ENCODE measurements at places on chromosomes 16 and 17. TPM values are rescaled to one million over a fixed set of nuclear protein-coding genes. Genes with fewer than 3 reads are reported as not detected.
A peak's percentile ranks its signal among the peaks of the same experiment; 100 is the strongest.

AOC2 gene
- total RNA-seq = 0.81 TPM

TEX14 gene
- total RNA-seq = not detected

GRCh38 chr16:89505204-89506112, 2.7 kb upstream of the SPG7 start:
- H3K27ac ChIP-seq = peak overlapping the region; percentile 63
- no peaks in the 10 kb centered on the region for H3K36me3 ChIP-seq

DNA sequence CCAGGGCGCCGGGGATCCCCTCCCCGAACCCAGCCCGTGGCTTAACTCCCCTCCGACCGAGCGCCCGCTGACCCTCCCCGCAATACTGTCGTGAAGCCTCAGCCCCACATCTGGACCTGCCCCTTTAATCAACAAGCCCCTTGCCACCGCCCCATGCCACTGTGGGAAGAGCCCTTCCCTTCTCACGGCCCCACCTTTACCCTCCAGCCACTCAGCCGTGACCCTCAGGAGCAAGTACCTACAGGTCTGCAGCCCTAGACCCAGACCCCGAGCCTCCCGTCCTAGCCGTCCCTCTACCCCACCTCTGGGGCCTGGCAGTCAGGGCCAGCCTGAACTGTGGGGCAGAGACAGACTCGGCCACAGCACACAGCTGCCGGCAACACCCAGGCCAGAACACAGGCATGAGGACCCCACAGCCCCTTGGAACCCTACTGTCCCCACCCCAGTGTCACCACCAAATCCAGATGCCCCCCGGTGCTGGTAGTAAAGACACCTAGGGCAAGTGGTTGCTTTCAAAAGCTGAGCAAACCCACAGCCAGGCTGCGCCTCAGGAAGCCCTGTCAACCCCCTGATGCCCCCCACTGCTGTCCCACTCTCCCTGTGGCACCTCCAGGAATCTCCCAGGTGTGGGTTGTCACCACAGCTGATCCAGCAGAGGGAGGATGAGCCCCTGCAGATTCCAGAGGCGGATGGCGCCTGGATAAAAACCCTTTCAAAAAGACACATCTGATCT, 1.4 kb downstream of the NXPH3 start:
- H3K27me3 ChIP-seq = no peaks in the 10 kb centered on the region
- peak overlapping the region; percentile 68 for H3K4me3 ChIP-seq
- H3K4me1 ChIP-seq = peaks cover 11% of the 10 kb centered on the region
- peak overlapping the region; percentile 69 for H3K27ac ChIP-seq
- H3K36me3 ChIP-seq = no peaks in the 10 kb centered on the region
- no peak for DNase-seq

GRCh38 chr17:67525239-67526135, 148.4 kb downstream of the PITPNC1 start:
- no peak overlapping the region for H3K27ac ChIP-seq
- no peak for DNase-seq
- H3K36me3 ChIP-seq = no peaks in the 10 kb centered on the region
- H3K4me1 ChIP-seq = peaks cover 6% of the 10 kb centered on the region

- H3K4me1 ChIP-seq = peaks cover 34% of the 10 kb centered on the region
- no peak overlapping the region for H3K4me3 ChIP-seq
- H3K27ac ChIP-seq = no peak overlapping the region
- peaks cover 15% of the 10 kb centered on the region for H3K36me3 ChIP-seq
These were observed 56.3 kb downstream of the IL21R start for GRCh38 chr16:27458258-27458657.

HSD3B7 gene
- 5.7 TPM for total RNA-seq

DNA sequence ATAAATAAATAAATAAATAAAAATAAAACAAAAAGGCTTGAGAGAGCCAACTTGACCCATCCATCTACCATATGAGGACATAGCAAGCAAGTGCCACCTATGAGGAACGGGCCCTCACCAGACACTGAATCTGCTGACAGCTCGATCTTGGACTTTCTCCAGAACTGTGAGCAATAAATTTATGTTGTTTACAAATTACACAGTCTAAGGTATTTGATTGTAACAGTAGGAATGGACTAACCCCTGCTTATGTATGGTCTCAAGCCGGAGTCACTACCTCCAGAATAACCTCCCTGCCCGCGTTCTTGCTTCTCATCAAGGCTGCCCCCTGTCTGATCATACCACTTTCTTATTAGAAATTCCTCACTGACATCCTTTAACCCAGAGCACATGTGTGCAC, 9.9 kb downstream of the SLC5A11 start:
- H3K4me3 ChIP-seq = no peak overlapping the region
- H3K4me1 ChIP-seq = no peaks in the 10 kb centered on the region
- H3K36me3 ChIP-seq = no peaks in the 10 kb centered on the region
- no peak overlapping the region for H3K27ac ChIP-seq
- no peaks in the 10 kb centered on the region for H3K27me3 ChIP-seq

NR1D1 gene
- total RNA-seq = 19.9 TPM

ITGB3 gene
- 6.2 TPM for total RNA-seq

DNA sequence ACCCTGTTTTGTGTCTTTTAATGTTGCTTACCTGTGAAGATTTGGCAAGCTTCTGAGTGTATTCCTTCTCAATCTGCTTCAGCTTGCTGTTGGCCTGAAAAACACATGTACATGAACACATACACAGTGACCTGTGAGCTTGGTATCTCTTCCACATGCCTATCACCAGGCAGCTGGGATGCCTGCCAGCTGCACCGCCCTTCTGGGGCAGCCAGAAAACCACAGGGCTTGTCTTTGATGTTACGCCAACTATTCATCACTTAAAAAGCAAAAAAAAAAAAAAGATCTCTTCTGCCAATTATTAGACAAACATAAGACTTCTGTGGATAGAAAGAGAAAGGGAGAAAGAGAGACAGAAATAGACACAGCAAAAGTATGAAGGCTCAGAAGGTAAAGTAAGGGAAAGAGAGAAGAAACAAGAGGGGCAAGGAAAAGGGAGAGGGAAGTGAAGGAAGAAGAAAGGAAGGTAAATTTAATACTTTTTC, 189.2 kb upstream of the AXIN2 start:
- no peaks in the 10 kb centered on the region for H3K27me3 ChIP-seq
- peak overlapping the region; percentile 59 for H3K27ac ChIP-seq
- DNase-seq = peak; percentile 42
- peaks cover 13% of the 10 kb centered on the region for H3K4me1 ChIP-seq
- no peaks in the 10 kb centered on the region for H3K36me3 ChIP-seq

DNA sequence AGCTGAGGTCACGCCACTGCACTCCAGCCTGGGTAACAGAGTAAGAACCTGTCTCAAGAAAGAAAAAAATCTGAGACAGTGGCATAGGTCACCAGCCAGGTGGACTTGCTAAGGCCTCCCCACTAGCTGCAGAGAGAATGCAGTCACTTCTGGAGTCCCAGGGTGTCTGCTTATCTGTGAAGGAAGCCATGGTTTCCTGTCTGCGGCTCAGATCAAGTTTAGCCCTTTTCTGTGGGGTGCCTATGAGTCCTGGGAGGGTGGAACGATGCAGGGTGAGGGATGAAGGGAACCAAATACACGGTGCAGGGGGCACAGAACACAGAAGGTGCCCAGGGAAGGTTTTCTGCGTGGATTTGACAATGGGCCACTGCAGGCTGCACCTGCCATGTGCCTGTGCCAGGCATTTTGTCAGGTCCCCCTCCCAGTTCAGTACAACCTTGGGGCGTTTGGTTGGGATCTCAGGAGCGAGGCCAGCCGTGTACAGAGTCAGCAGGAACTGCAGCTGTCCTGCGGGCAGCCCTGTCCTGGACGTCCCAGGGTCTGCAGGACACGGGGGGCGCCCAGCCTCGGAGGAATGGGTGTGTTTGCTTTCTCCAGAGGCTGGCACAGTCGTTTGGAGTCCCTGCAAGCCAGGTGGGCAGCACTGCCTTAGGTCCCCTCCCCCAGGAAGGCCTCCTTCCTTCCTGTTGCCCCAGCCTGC, 41.8 kb downstream of the RAB11FIP4 start:
- no peak overlapping the region for H3K27ac ChIP-seq
- H3K4me1 ChIP-seq = no peaks in the 10 kb centered on the region
- H3K27me3 ChIP-seq = peaks cover 14% of the 10 kb centered on the region
- DNase-seq = no peak
- no peaks in the 10 kb centered on the region for H3K36me3 ChIP-seq

- no peaks in the 10 kb centered on the region for H3K27me3 ChIP-seq
- no peak for DNase-seq
- no peaks in the 10 kb centered on the region for H3K36me3 ChIP-seq
- H3K4me3 ChIP-seq = no peak overlapping the region
These were observed 75.0 kb downstream of the RAP1GAP2 start for GRCh38 chr17:2871205-2871604.

DNA sequence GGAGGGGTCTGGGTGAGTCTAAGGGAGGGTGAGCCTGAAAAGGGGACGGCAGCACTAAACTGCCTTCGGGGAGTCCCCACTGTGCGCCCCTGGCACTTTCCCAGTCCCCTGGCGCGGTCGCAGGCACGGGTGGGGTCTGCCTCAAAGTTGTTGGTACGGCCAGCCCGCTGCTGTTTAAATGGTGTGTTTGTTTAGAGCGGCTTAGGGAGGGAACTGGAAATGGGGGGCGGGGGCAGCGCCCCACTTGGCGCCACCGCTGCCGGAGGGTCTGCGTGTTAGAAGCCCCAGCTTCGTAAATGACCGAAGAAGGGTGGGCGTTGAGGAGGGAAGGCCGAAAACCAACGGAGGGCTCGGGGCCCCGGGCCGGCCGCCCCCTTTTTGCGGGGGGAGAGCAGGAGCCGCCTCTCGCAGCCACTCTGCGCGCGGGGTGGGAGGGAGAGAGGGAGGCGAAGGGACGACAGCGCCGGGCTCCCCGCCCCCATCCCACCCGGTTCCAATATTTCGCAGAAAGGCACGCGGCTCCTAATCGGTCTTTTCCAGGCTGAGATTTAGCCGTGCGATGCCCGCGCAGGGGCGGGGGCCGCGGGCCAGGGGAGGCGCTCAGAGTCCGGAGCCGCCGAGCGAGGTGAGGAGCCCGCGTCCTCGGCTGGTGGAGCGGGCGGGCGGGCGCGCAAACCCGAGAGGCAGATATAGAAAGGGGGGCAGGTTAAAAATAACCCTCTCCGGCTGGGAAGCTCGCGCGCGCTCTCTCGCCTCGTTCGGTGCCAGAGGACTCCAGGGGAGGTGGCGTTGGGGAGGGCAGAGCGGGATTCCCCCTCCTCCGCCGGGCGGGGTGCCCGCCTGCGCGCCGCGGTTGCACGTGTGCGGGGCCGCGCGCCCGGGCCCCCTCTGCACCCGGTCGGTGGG, 54.9 kb downstream of the SREBF1 start:
- peak overlapping the region; percentile 94 for H3K4me3 ChIP-seq
- H3K27me3 ChIP-seq = no peaks in the 10 kb centered on the region
- peak overlapping the region; percentile 98 for H3K27ac ChIP-seq
- peak; percentile 76 for DNase-seq

DNA sequence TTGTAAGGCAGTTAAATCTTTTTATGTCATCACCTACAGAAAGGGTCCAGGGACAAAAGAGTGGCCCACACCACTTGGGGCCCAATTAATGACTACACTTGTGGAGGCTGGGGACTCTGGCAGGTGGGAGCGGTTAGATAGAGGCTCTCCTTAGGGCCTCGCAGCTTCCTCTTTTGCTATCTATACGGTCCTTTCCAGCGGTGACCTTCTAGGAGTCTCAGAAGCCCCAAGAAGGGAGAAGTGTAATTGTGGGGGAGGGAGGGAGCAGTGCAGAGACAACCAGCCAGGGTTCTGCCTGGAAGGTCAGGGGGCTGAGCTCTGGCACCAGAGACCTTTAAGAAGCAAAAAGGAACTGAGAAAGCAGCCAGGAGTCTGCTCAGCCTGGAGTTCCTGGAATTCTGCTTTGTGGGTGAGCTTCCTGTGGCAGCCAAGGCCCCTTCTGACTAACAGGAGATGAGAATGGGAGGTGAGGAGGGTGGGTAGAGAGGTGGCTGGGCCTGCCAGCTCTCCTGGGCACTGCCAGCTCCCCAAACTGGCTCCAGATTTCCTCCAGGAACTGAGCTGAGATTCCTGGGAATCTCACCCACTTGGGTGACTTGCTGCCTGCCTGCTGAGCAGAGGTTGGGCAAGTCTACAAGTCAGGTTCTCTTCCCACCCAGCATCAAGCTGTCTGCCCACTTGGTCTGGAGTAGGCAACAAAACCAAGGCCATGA, 16.3 kb upstream of the MAP3K14 start:
- no peak overlapping the region for H3K27ac ChIP-seq
- no peak overlapping the region for H3K4me3 ChIP-seq
- no peaks in the 10 kb centered on the region for H3K36me3 ChIP-seq
- H3K27me3 ChIP-seq = no peaks in the 10 kb centered on the region

KRT15 gene
- not detected for total RNA-seq

DNA sequence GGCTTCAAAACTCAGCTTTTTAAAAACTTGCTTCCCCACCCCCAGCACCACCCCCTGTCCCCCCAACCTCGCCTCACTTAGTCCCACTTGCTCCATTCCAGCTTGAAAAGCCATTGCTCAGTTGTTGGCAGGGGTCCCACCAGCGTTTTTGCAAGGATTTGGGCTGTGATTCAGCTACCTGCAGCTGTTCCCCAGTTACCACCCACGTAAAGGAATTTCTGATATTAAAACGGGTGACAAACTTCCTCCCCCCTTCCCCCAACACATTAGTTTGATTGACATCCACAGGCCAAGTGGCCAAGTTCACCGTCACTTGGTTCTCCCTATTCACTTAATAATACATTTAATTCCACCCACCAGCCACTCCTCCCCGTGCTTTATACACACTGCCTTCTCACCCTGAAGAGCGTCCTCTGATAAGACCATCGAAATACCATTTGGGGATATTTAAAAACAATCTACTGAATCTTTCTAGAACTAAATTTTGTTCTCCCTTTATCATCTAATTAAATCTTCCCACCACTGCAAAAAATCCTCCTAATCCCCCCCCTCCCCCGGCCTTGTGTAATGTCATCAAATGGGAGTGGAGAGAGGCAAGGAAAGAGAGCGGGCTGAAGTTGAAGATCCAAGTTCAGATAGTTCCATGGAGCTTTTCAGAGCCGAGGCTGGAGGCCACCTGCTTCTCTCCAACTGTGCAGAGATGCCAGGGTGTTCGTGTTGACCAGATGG, 55.1 kb downstream of the SOX9 start:
- no peak for DNase-seq
- H3K36me3 ChIP-seq = no peaks in the 10 kb centered on the region
- H3K4me1 ChIP-seq = no peaks in the 10 kb centered on the region

- H3K4me3 ChIP-seq = no peak overlapping the region
- H3K4me1 ChIP-seq = no peaks in the 10 kb centered on the region
- DNase-seq = no peak
- H3K27ac ChIP-seq = no peak overlapping the region
- H3K36me3 ChIP-seq = no peaks in the 10 kb centered on the region
These were observed 86.4 kb upstream of the HS3ST4 start for GRCh38 chr16:25605381-25605780.

DNA sequence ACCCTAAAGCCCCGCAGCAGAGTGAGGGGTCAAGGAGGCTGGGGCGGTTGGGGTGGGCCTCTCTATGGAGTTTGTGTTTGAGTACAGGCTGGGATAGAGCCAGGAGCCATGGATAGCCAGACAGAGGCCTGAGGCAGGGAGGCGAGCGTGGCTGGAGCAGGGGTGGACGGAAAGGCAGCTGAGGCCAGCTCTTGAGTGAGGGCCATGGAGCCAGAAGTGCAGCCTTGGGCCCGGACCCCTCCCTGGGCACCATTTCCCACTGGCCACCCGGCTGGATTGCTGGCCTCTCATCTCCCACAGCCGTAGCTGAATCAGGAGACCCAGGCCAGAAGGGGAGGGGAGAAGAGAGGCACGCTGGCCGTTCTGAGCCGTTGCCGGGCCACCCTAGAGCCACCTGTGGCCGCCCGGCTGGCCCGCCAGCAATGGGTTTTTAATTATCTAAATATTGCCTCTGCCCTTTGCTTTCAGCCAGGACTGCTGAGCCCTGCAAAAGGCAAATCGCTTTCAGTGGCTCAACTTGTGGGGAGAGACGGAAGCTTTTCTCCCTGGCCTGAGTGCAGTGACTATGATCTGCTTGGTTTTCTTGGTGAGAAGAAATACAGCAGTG, 75.2 kb upstream of the GSE1 start:
- H3K4me3 ChIP-seq = no peak overlapping the region
- peaks cover 18% of the 10 kb centered on the region for H3K4me1 ChIP-seq
- H3K27me3 ChIP-seq = no peaks in the 10 kb centered on the region
- H3K36me3 ChIP-seq = no peaks in the 10 kb centered on the region

Data from gastrocnemius medialis (tissue), 4 donors.